Astrocyte of the cerebellum (primary cell): ENCODE measurements at places on chromosomes 7 and 10.
A peak's percentile ranks its signal among the peaks of the same experiment; 100 is the strongest.

GRCh38 chr10:116169782-116170445, 103.1 kb downstream of the GFRA1 start:
- no peak for DNase-seq

DNA sequence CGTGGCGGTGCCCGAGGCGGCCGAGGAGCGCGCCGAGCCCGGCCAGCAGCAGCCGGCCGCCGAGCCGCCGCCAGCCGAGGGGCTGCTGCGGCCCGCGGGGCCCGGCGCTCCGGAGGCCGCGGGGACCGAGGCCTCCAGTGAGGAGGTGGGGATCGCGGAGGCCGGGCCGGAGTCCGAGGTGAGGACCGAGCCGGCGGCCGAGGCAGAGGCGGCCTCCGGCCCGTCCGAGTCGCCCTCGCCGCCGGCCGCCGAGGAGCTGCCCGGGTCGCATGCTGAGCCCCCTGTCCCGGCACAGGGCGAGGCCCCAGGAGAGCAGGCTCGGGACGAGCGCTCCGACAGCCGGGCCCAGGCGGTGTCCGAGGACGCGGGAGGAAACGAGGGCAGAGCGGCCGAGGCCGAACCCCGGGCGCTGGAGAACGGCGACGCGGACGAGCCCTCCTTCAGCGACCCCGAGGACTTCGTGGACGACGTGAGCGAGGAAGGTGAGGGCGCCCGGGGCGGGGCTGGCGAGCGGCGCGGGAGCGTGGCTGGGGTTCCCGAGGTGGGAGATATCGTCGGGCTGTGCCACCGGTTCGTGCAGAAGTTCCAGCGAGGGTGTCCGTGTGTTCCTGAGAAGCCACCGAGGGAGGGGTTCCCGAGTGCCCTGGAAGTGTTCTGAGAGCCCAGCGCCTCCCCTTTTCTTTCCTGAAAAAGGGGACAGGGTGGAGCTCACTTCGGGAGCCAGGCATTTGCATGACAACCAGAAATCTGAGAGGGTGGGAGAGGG, 495 bp downstream of the EIF3B start:
- no peak for DNase-seq

GRCh38 chr7:146262527-146262926, 145.9 kb downstream of the CNTNAP2 start:
- no peak for DNase-seq

- no peak for DNase-seq
Measured at GRCh38 chr7:41758321-41758720, 55.4 kb upstream of the INHBA start.

DNA sequence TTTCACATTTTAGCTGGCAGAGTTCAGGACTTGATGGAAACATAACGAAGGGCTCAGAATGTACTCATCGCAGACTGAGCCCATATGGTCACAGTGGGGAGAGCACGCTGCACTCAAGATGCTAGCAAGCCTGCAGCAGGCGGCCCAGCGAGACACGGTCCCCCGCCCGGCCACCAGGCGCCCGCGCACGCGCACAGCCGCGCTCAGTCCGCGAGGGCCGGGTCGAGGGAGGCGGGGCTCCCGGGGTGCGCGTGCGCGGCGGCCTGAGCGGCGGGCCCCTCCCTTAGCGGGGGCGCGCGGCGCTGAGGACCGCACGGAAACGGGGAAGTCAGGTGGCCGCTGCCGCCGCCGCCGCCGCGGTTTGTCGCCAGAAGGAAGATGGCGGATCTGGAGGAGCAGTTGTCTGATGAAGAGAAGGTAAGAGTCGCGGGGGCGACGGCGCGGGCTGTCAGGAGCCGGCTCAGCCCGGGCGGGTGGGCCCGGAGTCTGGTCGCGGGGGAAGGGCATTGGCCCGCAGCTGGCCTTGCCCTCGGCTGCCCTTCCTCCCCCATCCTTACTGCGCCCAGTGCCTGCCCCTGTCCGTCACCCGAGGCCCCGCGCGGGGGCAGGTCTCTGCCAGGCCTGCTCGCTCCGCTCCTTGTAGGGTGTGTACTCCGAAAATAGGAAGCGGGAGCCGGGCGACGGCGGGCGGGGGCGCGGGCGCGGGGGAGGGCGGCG, at the start of gene CAPZA2:
TSS of gene CAPZA2 (plus strand) at position 354 of the 717 bp plus-strand sequence. CDS start at position 379, 25 bp downstream.
- DNase-seq: peak; percentile 64

DNA sequence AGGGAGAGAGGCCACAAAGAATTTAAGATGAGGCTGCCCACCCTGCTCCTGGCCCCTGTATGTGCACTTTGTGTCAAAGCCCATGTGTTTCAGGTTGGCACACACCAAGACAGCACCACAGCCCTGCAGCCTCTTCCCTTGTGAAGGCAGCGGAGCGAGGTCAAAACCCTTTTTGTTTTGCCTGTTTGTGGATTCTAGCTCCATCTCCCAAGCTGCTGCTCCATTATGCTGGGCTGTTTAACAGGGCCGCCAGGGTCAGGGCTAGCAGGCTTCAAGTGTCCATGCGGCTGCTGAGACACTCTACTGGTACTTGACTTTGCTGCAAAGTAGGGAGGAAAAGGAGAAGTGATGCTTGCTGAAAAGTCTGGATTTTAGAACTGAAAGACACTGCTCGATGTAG, 142.3 kb upstream of the EFCAB10 start:
- no peak for DNase-seq

GRCh38 chr7:134415700-134416099, 43.2 kb downstream of the AKR1B1 start:
- DNase-seq: no peak

DNA sequence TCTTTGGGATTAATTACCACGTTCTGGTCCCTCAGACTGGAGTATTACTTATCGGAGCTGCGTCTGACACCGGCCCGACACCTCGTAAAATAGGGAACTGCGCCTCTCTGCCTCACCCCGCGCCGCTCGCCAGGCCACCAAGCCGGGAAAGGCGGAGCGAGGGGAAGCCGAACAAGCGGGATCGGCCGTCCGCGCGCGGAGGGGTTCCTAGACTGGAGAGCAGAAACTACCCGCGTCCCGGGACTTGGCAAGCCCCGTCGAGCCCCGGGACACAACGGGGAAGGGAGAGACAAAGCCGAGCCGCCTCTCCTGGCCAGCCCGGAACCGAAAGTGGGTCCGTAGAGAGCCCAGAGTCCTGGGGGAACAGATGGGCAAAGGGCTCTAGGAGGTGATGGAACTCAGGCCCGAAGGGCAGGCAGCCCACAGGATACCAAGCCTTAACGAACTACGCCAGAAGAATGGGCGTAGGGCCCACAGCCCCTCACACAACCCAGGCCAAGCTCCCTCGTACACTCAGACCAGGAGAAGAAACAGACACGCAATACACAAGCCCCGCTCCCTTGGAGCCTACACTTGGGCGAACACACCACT, 6.5 kb downstream of the LBX1 start:
- DNase-seq: no peak

DNA sequence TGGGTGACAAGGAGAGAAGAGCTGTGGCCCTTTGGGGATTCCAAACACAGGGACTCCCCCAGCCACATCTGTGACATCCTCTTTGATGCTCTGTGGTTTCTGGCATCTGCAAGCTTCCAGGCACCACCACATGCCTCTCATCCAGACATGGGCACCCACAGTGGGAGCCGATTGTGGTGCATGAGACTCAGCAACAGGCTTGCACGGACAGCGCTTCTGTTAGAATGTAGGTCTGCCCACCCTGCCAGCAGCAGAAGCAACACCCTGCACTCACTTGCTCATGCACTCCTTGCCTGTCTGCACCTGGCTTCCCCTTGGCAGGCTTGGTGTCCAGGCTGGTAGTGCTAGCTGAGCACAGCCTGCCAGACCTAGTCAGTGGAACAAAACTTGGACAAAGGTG, 735.0 kb upstream of the ZWINT start:
- DNase-seq: no peak

DNA sequence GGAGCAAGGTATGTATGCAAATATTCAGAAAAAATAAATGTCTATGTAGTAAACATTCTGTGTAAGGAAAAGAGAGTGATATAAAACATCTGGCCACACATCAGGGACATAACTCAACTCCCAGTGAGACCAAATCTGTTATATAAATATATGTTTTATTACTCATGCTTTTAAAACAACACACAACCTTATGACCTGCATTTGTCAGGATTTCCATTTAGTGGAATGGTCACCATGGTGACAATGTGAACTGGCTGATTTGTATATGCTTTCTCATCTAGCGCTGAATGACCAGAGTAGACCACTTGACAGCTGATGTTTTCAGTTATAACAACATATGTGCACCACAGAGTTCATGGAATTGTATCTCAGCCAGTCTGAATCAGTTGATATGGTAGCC, 551.7 kb downstream of the HTR7 start:
- DNase-seq: peak; percentile 79

DNA sequence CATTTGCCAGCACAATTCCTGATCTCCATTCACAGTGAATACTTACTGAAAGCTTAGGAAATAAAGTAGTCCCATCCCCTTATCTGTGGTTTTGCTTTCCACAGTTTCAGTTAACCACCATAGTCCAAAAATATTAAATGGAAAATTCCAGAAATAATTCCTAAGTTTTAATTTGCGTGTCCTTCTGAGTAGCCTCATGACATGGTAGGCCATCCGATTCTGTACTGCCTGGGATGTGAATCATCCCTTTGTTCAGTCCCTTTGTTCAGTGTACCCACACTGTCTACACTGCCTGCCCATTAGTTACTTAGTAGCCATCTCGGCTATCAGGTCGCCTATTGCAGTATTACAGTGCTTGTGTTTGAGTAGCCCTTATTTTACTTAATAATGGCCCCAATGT, 14.2 kb downstream of the RAB11FIP2 start:
- DNase-seq: no peak

DNA sequence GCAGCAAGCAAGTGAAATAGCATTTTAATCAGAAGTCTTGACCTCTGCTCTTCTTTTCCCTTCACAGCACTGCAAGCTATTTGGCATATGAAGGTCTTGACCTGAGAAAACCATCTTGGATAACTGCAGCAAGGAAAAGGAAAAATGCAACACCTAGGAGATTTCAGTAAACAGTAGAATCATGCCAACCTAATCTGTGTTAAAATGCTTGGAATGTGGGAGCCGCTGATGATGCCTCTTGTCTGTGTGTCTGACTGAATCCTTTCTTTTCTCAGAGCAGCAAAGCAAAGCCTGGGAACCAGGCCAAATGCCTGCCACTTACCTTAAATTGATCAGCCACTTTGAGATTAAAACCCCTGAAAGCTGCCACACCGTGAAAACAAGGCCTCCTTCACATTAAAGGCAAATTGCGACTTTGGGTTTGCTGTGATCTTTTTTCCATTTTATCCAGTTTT, 80.4 kb upstream of the CDK6 start:
- peak; percentile 60 for DNase-seq

DNA sequence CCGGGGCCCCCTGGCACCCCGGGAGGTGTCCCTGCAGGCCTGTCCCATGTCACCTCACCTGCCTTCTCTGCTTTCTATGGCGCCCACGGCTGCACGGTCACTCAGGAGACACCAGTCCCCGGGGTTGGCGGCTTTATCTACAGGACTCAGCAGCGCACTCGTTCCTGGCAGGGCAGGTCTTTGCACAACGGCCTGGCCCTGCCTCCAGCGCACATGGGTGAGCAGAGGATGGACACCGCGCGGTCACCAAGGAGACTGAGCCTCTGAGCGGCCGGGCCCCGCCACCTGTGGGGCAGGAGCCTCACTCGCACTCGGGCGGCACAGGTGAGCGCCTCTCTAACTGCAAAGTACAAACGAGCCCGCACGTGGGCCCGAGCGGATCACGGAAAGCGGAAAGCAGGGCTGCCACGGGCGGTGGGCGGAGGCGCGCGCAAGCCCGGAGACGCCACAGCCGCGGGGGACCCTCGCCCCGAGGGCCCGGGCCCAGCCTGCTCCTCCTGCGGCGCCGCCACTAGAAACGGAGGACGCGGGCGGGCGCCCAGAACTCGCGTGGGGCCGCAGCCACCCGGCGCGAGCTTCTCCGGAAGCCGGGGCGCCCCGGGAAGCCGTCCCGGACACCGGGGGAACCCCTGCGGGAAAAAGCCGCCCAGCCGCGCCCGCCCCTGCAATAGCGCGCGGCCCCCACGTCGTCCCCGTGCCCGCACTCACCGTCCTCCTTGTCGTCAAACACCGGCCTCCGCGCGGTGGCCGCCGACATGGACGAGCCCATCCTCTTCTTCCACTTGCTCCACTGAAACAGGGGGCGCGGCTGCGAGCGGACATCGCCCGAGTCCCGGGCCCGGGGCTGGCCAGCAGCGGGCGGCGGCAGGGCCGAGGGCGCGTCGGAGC, 642 bp downstream of the STK32C start:
- DNase-seq: no peak

GRCh38 chr7:155907450-155908200, 95.4 kb upstream of the SHH start:
- DNase-seq: no peak

DNA sequence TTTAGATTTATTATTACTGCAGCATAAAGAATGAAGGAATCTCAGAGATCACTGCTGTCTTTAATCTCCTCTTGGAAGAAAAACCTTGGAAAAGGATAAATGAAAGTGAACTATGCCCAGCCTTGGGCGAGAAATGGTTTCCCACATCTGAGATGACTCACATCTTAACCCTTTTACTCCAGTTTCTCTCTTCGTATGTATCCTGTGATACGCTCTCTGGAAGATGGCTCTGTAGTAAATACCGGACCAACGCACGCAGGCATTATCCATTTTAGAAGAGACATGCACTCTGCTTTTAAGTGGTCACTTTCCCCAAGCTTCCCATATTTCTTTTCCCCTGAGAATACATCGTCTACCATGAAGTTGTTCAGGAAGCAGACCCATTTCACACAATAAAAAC, 207.3 kb upstream of the BMPER start:
- DNase-seq: no peak

- no peak for DNase-seq
Measured at GRCh38 chr10:84524435-84524834, 196.0 kb downstream of the CCSER2 start.

GRCh38 chr10:131544495-131544894, 233.0 kb upstream of the TCERG1L start:
- no peak for DNase-seq

DNA sequence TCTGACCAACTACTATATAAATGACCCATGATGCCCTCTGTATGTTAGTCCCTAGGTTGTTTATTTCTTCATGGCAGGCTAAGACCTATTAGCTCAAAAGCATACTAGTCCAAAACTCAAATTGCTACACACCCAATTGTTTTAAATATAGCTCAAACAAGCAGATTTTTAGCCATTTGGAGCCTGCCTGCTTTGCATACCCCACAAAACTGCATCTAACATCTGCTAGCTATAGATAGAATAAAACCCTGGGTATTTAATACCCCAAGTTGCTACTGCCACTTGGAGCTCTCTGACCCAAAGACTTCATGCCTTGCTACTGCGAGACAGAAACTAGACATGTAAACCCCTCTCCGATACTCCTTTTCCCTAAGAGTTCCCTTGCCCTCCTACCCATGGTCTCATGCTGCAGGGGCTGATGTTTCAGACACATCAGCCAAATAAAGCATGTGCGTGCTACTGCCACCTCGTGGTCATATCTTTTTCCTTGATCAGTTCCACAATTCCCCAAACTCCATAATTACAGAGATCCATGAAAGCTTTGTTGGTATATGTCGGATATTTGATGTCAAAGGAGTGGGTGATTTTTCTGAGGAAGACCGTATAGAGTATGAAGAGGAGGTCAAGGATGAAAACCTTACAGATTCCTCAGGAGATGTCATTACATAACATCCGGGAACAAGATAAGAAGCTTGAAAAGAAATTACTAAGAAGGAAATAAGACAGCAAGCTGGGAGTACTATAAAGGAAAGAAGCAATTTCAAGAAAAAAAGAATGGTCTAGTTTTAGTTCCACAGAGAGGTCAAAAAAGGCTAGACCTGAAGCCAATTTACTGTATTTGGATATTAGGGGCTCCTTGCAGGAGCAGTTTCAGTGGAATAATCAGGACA, 386.6 kb downstream of the SH2D4B start:
- peak; percentile 18 for DNase-seq

- no peak for DNase-seq
Measured at GRCh38 chr10:31678575-31679516, 249.8 kb downstream of the ARHGAP12 start.

- DNase-seq: no peak
Measured at GRCh38 chr10:125296598-125296997, 136.2 kb upstream of the CTBP2 start.
